Heart right ventricle (tissue), 16 donors: ENCODE measurements at places on chromosomes 4 and X. TPM values are rescaled to one million over a fixed set of nuclear protein-coding genes. Genes with fewer than 3 reads are reported as not detected.

The NAA11 gene
- total RNA-seq = not detected

DNA sequence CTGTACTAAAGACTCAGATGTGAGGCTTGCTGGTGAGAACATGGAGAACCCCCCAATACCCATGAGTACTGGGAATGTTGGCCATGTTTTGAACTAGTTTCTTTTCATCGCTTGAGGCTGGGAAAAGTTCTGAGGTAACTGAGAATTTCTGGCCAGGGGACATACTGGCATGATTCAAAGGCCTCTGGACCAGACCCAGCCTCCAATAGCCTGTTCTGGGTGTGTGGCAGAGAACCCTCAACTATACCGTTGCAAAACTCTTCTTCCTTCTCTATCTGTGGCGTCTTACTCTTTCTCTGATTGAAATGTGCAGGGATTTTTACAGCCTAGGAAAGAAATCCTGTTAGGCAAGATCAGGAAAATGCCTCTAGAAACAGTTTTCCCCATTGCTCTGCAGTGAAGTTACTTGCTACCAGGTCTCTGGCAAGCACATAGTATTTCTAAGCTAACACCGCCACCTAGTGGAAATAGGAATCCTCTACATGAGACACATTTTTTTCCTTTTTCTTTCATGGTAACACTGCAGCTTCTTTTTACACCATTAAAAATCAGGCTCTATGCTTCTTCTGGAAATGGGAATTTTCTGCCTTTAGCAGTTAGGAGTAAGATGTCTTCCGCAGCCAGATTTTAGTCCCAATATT lies 170.7 kb upstream of the ZCCHC13 start:
- no peak overlapping the region for H3K27ac ChIP-seq
- DNase-seq = peak; percentile 13
- peaks cover 25% of the 10 kb centered on the region for H3K27me3 ChIP-seq
- no peaks in the 10 kb centered on the region for H3K4me1 ChIP-seq

The RASL11B gene
- 1.2 TPM for total RNA-seq

The ADH1C gene
- total RNA-seq = 2.4 TPM

The SLC25A14 gene
- 4.7 TPM for total RNA-seq

- no peak overlapping the region for H3K4me3 ChIP-seq
- peaks cover 3% of the 10 kb centered on the region for H3K4me1 ChIP-seq
- H3K27me3 ChIP-seq = no peaks in the 10 kb centered on the region
- no peaks in the 10 kb centered on the region for H3K36me3 ChIP-seq
- no peak for DNase-seq
These were observed 45.0 kb downstream of the SOD3 start for GRCh38 chr4:24840362-24840761.

The PCDH19 gene
- 0.61 TPM for total RNA-seq

- no peaks in the 10 kb centered on the region for H3K27me3 ChIP-seq
- H3K4me1 ChIP-seq = no peaks in the 10 kb centered on the region
- DNase-seq = no peak
- H3K27ac ChIP-seq = no peak overlapping the region
- no peak overlapping the region for H3K4me3 ChIP-seq
These were observed 33.1 kb upstream of the SLC7A11 start for GRCh38 chr4:138275216-138275615.

The CYTL1 gene
- total RNA-seq = not detected

- H3K36me3 ChIP-seq = no peaks in the 10 kb centered on the region
- no peak overlapping the region for H3K27ac ChIP-seq
- peaks cover 8% of the 10 kb centered on the region for H3K4me1 ChIP-seq
- H3K4me3 ChIP-seq = no peak overlapping the region
These were observed 2.7 kb upstream of the PDGFC start for GRCh38 chr4:156974264-156974663.
